ENCODE measurements at places on chromosomes 6 and 20. TPM values are rescaled to one million over a fixed set of nuclear protein-coding genes. Genes with fewer than 3 reads are reported as not detected.

DNA sequence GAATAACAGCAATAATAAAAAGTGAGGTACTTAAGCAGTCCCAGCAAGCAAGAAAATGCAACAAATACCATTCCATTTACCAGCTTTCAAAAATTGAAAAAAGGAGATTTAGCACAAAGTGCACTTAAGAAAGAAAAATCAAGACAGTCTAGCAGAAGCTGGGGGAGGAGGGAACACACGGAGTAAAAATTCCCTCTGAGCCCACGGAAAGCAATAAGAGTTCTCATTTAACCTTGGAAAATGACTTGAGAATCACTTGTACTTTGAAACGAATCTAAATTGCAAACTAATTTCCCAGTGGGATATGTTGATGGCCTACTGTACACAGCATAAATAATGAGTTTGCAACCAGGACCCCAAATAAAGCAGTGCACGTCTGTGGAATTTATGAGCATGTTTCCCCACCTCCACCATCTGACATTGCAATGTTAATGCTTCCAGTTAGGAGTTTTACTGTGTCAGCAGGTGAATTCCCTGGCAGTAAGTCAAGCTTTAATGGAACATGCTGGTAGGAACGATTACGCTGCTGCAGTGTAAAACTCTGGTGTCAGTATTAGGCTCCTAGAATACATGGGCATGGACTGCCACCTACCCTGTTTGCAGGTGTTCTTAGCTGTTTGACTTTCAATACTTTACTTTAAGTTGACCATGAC lies 386.8 kb downstream of the HDGFL1 start:
- no peak overlapping the region for H3K27ac ChIP-seq
- H3K27me3 ChIP-seq = no peaks in the 10 kb centered on the region
- peaks cover 12% of the 10 kb centered on the region for H3K36me3 ChIP-seq
- H3K4me1 ChIP-seq = peaks cover 12% of the 10 kb centered on the region

GRCh38 chr6:118668761-118669385 lies 17.5 kb upstream of the CEP85L start:
- no peaks in the 10 kb centered on the region for H3K27me3 ChIP-seq
- no peak overlapping the region for H3K4me3 ChIP-seq
- H3K4me1 ChIP-seq = peaks cover 89% of the 10 kb centered on the region
- peak overlapping the region; percentile 94 for H3K27ac ChIP-seq
- peaks cover 5% of the 10 kb centered on the region for H3K36me3 ChIP-seq
- DNase-seq = no peak

DNA sequence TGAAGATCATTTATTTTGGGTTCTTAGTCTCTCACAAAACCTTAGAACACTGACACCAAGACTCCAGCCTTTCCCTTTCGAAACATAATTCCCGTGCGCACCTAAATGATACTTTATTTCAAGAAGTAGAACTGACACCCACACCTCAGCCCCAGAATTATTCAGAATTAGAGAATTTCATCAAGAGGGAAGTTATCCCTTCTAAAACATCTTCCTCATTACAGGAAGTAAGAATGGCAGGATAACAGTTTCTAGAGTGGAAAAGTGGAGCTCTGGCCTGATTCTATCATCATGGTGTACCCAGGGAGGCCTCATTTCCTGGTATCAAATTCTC lies 1.4 kb upstream of the SRXN1 start:
- H3K27me3 ChIP-seq = peaks cover 13% of the 10 kb centered on the region
- H3K27ac ChIP-seq = no peak overlapping the region
- H3K4me1 ChIP-seq = peaks cover 25% of the 10 kb centered on the region
- no peaks in the 10 kb centered on the region for H3K36me3 ChIP-seq

GRCh38 chr6:10970731-10971130 lies 73.4 kb downstream of the ELOVL2 start:
- DNase-seq = no peak
- no peak overlapping the region for H3K27ac ChIP-seq
- no peak overlapping the region for H3K4me3 ChIP-seq
- H3K36me3 ChIP-seq = no peaks in the 10 kb centered on the region
- H3K4me1 ChIP-seq = no peaks in the 10 kb centered on the region

- no peak for DNase-seq
- no peaks in the 10 kb centered on the region for H3K36me3 ChIP-seq
- peaks cover 51% of the 10 kb centered on the region for H3K27me3 ChIP-seq
Measured at GRCh38 chr20:2805689-2806350, 5.4 kb upstream of the CPXM1 start.

GRCh38 chr6:72530152-72530551 lies 91.7 kb upstream of the KCNQ5 start:
- H3K36me3 ChIP-seq = no peaks in the 10 kb centered on the region
- H3K4me1 ChIP-seq = no peaks in the 10 kb centered on the region
- no peak overlapping the region for H3K4me3 ChIP-seq
- no peaks in the 10 kb centered on the region for H3K27me3 ChIP-seq
- H3K27ac ChIP-seq = no peak overlapping the region
- DNase-seq = no peak

DNA sequence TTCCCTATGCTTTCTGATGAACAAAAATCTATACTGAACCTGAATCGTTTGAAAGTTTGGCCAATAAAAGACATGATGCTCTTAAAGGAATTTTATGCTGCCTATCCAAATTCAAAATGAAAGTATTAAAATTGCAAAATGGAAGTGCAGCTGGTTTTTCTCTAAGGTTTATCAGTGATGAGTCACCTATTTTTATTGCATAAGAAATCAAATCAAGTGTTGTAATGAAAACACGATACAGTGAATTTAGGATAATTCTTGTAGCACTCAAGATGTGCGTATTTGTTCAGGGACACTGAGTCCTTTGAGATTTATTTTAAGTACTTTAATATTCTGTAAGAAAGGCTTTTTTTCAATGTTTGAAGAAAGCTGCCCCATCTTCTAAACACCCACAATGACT lies 409.5 kb downstream of the ADGRB3 start:
- no peak overlapping the region for H3K4me3 ChIP-seq
- H3K27ac ChIP-seq = no peak overlapping the region
- H3K27me3 ChIP-seq = no peaks in the 10 kb centered on the region
- H3K36me3 ChIP-seq = no peaks in the 10 kb centered on the region
- no peak for DNase-seq

DNA sequence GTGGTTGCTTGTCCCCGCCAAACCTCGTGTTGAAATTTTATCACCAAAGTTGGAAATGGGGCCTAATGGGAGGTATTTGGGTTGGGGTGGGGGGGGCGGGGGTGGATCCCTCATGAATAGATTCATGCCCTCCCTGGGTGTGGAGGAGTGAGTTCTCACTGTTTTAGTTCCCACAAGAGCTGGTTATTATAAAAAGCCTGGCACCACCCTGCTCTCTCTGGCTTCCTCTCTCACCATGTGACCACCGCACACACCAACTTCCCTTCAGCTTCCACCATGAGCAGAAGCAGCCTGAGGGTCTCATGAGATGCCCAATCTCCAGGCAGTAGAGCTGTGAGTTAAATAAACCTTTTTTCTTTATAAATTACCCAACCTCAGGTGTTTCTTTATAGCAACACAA lies 111.3 kb downstream of the PRDM1 start:
- DNase-seq = no peak
- peak overlapping the region; percentile 79 for H3K27ac ChIP-seq
- peaks cover 13% of the 10 kb centered on the region for H3K4me1 ChIP-seq
- H3K4me3 ChIP-seq = no peak overlapping the region
- H3K27me3 ChIP-seq = no peaks in the 10 kb centered on the region
- peaks cover 22% of the 10 kb centered on the region for H3K36me3 ChIP-seq

GRCh38 chr20:57560554-57561355 lies at the start of gene PCK1:
Gene PCK1 (plus strand): TSS chr20:57561110. CDS start chr20:57561412, 302 bp downstream.
- H3K4me1 ChIP-seq = no peaks in the 10 kb centered on the region
- H3K36me3 ChIP-seq = no peaks in the 10 kb centered on the region
- DNase-seq = no peak
- H3K27me3 ChIP-seq = peaks cover 31% of the 10 kb centered on the region
- no peak within 1 kb of the TSS for H3K4me3 ChIP-seq

DNA sequence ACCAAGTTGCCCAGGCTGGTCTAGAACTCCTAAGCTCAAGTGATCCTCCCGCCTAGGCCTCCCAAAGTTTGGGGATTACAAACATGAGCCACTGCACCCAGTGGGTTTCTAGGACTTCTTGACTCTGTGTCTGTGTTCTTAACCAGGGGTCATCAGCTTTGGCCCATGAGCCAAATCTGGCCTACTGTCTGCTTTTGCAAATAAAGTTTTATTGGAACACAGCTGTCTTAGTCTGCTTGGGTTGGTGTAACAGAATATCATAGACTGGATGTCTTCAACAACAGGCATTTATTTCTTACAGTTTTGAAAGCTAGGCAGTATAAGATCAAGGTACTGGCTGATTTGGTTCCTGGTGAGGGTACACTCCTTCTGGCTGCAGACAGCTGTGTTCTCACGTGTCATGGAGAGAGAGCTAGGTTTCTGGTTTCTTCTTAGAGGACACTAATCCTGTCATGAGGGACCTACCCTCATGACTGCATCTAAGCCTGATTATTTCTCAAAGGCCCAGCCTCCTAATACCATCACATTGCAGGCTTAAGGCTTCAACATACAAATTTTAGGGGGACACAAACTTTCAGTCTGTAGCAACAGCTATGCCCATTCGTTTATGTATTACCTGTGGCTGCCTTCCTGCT lies 23.3 kb downstream of the ARFGEF2 start:
- no peak overlapping the region for H3K4me3 ChIP-seq
- no peak overlapping the region for H3K27ac ChIP-seq
- no peak for DNase-seq
- peaks cover 67% of the 10 kb centered on the region for H3K36me3 ChIP-seq

DNA sequence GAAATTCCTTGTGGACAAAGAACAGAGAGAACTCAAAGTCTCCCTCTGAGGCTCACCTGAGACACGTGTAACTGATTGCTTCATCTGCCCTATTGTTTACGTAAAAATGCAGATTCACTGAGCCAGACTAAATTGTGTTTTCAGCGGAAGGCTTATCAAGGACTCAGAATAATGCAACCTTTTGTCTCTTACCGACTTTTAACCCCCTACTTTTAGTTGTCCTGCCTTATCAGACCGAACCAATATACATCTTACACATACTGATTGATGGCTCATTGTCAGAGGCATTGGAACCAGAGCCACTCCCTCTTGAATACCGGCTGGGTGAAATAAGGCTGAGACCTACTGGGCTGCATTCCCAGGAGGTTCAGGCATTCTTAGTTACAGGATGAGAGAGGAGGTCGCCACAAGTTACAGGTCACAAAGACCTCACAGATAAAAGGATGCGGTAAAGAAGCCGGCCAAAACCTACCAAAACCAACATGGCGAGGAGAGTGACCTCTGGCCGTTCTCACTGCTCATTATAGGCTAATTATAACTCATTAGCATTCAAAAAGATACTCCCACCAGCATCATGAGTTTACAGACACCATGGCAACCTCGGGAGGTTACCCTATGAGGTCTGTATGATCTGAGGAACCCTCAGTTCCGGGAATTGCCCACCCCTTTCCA lies 95.5 kb upstream of the ZNF184 start:
- peaks cover 63% of the 10 kb centered on the region for H3K27me3 ChIP-seq
- H3K36me3 ChIP-seq = peaks cover 11% of the 10 kb centered on the region
- H3K4me1 ChIP-seq = peaks cover 2% of the 10 kb centered on the region
- DNase-seq = no peak
- no peak overlapping the region for H3K4me3 ChIP-seq
- H3K27ac ChIP-seq = no peak overlapping the region

DNA sequence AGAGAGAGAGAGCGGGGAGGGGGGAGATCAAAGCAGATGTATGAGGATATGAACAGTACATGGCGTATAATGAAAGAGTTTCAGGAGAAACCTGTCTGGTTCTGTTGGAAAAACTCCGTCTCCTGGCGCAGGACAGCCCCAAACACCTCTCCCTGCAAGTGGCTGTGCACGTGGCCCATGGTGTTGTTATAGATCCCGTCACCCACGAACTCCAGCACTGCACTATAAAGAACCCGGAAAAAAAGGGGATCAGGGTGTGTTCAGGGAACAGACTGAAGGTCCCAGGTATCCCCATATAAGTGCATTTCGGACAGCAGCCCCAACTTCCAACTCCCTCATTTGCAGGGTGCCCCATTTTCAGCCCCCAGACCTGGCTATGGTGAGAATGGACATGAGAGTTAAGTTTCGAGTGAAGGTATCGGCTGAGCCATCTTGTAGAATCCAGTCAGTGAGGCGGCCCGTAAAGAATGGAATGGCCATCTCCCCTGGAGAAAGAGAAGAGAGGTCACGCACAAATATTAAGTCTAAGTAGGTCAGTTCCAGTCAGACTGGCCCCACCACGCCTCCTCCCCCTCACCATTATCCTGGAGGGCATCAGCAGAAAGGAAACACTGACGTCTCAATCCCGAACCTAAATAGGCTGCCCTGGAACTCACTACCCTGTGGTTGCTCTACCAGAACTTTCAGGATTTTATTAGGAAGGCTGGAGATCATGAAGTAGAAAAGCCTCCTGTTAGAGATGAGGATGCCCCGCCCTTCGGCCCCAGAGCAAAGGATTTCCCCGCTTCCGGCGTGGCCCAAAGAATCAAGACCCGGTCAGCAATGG lies 1.3 kb downstream of the TAP1 start:
- H3K4me1 ChIP-seq = peaks cover 76% of the 10 kb centered on the region
- H3K4me3 ChIP-seq = peak overlapping the region; percentile 100
- DNase-seq = no peak
- H3K36me3 ChIP-seq = peaks cover 70% of the 10 kb centered on the region
- no peaks in the 10 kb centered on the region for H3K27me3 ChIP-seq
- peak overlapping the region; percentile 97 for H3K27ac ChIP-seq

DNA sequence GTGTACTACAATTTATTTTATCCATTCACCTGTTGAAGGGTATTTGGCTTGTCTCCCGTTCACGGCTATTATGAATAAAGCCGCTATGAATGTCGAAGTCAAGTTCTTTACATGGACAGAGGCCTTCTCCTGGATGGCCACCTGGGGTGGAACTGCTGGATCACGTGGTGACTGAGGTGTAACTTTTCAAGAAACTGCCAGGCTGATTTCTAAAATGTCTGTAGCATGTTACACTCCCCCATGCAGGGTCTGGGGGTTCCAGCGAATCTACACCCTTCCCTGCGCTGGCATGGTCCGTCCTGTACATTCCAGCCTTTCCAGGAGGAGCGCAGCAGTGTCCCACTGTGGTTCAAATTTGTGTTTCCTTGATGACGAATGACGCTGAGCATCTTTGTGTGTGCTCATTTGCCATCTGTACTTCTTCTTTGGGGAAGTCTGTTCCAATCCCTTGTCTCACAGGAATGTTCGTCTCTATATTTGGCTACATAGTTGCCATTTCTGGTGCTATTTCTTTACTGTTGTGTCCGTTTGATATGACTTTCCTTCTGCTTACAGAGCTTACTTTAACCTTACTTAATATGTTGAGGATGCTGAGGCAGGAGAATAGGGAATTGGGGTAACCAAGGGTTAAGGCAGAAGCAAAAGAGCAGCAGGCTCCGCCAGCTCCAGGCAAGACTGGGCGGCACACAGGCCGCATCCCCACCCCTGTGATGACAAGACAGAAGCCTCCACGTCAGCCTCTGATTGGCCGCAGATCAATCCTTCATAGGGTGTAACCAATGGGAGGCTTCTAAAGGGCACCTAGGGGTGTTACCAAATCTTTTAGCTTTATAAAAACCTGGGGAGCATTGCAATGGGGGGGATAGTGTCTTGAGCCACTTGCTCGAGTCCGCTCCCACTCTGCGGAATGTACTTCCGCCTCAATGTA lies 106.6 kb downstream of the TAF4 start:
- no peak overlapping the region for H3K4me3 ChIP-seq
- peaks cover 7% of the 10 kb centered on the region for H3K36me3 ChIP-seq
- DNase-seq = peak; percentile 21
- peaks cover 26% of the 10 kb centered on the region for H3K27me3 ChIP-seq
- H3K4me1 ChIP-seq = no peaks in the 10 kb centered on the region

LY6G6D gene
- polyA plus RNA-seq = not detected

C20orf96 gene
- polyA plus RNA-seq = 0.67 TPM

LAMA2 gene
- polyA plus RNA-seq = not detected

C4B gene
- not detected for polyA plus RNA-seq

BPI gene
- polyA plus RNA-seq = not detected

MUCL3 gene
- polyA plus RNA-seq = not detected

GHRH gene
- polyA plus RNA-seq = not detected
